ENCODE measurements at places on chromosomes 6 and 20. TPM values are rescaled to one million over a fixed set of nuclear protein-coding genes. Genes with fewer than 3 reads are reported as not detected.

DNA sequence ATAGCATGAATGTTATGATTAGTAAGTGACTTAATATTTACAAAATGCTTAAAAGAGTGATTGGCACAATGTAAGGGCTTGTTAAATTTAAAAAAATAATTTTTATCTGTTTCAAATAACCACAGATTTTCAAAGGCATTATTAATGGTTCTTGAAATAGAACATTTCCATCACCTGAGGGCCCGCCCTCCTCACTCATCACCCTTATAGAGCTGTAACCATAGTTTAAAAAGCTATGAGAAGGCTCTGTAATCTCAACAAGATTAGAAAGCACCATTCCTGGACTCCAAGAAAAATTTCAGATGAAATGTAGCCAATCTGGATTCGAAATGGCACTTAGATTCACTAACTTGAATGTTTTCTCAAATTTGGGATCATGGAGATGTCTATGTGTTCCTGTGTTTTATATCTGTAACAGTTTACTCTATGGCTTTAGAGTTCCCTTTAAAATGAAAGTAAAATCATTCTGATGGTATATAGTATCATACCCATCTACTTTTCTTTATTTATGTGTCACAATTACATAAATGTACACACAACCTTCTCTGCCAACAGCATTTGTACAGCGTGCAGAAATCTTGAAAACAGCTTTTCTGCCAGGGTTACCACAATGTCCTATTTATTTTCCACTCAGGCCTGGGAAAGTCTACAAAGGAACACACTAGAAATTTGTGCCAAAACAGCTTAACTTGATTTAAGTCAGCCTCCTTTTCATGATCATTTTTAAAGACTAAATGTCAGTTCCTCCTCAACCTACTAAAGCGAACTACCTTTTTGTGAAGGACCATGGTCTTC, 207.7 kb downstream of the TBX18 start:
- DNase-seq = no peak

- no peak for DNase-seq
Observed at GRCh38 chr6:56650191-56650590, 7.5 kb upstream of the DST start.

- DNase-seq = no peak
Observed at GRCh38 chr20:12594410-12595088, 414.2 kb upstream of the SPTLC3 start.

DNA sequence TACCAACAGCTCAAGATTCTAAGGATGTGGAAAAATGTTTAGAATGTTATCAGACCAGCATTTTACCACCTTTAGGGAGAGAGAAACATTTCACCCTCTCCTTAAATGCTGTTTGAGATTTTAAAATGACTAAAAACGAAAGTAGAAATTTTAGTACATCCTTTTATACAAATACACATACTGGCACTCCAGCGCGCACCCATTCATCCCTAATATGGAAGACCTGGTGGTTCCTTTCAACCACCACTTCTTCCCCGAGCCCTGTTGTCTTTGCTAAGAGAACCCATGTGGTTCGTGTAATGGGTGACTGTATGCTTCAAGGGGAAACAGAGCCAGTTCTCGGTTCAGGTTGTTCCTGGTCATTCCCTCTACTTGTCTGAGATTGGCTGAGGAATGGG, 21.3 kb downstream of the SPATA2 start:
- no peak for DNase-seq

- no peak for DNase-seq
Observed at GRCh38 chr6:136077834-136078576, 172.1 kb downstream of the MTFR2 start.

DNA sequence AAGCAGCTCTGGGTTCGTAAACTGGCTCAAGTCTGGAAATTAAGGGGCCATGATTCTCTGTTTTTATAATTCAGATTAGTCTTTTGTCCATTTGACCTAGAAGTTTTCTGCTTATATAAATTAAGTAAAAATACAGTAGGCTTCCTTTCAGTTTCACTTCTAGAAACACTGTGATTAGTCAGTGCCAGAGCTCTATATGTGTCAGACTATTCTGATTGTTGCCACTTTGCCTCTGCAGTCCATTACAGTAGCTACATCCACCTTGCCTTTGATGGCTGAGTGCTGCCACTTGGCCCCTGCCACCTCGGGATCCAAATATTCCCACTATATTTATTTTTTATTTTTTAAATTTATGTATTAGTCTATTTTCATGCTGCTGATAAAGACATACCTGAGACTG, 7.9 kb downstream of the ZC2HC1B start:
- no peak for DNase-seq

- DNase-seq = no peak
Observed at GRCh38 chr6:145110109-145110508, 625.2 kb downstream of the EPM2A start.

- peak; percentile 65 for DNase-seq
Observed at GRCh38 chr20:33791959-33792597, 19.1 kb upstream of the CHMP4B start.

DNA sequence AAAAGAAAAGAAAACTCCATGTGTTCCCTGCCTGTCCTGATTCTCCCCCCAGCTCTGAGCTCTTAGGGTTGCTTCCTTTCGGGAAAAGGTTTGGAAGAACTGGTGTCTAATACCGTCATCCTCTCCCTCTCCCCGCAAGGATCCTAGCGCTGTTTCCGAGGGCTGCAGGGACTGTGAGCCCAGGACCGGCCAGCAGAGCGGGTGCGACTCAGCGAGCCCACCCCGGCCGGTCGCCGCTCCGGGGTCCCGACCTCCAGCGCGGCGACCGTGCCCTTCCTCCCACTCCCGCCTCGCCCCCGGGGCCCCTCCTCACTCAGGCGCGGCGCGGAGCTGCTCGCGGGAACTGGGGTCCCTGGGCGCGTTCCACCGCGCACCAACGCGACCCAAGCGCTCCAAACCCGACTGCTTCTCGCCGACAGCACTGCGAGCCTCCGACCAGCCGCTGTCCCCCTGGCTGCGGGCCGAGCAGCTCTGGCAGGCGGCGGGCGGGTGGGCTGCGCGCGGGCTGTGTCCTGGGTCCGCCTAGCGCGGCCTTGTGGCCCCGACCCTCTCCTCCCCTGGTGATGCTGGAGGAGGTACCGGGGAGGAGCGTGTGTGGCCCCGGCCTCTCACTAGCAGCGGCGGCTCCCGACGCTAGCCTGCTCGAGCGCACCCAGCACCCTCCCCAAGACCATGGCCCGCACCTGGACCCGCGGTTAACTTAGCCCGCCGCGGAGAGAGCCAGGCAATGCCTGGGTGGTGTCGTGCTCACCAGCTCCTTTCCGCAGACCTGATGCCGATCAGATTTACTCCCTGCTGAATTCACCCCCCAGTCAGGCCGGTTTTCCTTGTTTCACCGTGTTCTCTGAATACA, at the start of gene PLA2G7:
Gene PLA2G7 (minus strand): TSS at position 509 of the 853 bp plus-strand sequence. CDS start 12,484 bp downstream, outside the sequence.
- DNase-seq = peak; percentile 29

DNA sequence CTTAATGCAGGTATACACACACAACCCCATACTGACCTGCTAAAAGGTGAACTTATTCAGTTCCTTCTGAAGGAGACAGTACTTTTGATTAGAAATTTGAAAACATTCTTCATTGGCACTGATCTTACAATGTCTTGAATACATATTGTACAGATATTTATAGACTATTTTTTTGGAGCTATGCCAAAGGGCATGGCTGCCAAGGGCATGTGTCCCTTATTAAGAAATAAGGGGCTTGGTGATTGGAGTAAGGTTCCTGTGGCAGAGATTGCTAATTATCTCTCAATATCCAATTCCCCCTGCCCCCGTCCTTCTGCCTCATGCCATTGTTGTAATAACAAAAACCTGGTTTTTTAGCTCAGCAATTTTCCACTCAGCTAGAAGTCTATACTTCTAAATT, 355.9 kb downstream of the FARS2 start:
- DNase-seq = no peak

- DNase-seq = no peak
Observed at GRCh38 chr6:105374010-105374420, 28.9 kb downstream of the PREP start.

- DNase-seq = no peak
Observed at GRCh38 chr6:44286285-44286565, 16.0 kb downstream of the TMEM151B start.

DNA sequence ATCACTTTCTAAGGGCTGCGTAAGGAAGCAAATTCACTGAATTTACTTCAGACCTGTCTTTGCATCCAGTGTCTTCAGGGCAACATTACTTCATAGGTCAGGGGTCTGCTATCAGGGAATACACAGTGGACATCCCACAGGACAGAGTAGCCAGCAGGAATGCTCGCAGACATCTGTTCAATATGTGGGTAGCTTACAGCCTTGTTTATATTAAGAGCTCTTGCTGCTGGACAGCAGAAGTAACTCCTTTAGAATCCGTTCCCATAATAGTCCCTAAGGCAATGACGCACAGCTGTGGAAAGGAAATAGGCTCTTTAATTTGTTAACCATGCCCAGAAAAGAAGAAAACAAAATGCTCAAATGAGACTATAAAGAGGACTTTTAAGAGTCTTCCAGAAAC, 198.7 kb downstream of the MOXD1 start:
- DNase-seq = no peak

GRCh38 chr20:49285233-49285668, 7.4 kb upstream of the ZNFX1 start:
- DNase-seq = no peak

DNA sequence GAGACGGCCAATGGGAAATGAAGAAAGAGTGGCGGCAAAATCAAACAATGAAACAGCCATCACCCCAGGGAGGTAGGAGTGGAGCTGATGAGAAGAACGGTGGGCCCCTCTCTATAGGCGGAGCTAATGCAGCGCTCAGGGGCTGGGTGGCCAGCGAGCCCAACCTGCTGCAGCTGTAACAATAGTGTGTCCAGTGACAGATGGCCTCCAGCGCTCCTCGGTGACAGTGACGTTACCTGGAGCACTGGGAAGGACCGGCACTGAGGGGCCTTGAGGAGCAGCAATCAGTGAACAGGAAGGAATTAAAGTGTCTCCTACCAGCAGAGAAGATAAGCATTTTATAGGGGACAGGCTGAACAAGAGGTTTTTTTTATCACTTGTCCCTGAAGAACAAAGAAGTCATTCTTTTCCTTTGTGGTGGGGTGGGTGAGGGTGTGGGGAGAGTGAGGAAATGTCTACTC, 81.6 kb downstream of the FOXA2 start:
- DNase-seq = peak; percentile 87

- no peak for DNase-seq
Observed at GRCh38 chr6:118606858-118607257, 44.5 kb downstream of the CEP85L start.

DNA sequence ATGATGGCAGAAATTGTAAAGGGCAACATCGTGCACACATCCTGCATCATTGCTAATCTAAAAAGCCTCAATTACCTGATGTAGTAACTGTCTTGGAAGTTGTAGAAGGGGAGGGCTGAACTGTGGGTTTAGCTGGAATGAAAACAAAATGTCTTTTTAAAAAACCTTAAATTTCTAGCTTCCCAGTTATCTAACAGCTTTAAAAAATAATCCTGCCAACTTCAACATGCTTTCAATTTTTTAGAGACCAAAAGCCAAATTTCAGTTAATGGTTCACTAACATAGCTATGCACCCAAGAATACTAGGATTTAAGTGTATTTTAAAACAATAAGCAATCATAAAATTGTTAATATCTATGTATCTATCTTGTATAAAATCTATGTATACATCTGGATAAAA, 11.9 kb downstream of the CD164 start:
- no peak for DNase-seq

DNA sequence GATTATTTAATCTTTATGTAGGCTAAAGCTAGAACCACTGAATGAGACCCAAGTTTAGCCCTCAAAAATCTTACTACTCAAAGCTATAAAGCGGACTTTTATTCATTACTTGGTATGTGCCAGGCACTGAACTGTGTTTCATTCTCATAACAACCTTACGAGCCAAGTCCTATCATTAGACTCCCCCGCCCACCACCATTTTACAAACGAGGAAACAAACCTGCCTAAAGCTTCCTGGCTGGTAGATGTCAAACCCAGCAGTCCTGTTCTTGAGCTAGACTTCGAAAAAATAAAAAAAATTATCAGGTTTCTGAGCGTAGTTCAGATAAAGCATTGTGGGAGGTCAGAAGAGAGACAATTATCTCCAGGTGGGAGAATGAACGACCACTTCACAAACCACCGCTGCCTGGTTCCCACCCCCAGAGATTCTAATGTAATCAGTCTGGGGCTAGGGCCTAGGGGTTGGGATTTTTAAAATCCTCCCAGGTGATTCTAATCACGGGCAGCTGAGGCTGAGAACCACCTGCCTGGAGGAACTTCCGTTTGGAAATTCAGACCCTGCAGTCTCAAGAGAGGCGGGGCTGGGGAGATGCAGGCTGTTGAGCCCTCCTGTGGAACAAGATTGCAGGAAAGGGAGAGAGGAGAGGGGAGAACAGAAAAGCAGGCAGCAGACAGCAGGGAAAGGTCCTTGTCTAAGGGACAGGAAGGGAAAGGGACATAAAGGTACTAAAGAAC, 8.6 kb downstream of the ADTRP start:
- DNase-seq = no peak

- no peak for DNase-seq
Observed at GRCh38 chr6:34601706-34602105, 45.6 kb upstream of the SPDEF start.

GRCh38 chr6:53492860-53493634, 51.9 kb downstream of the GCLC start:
- no peak for DNase-seq

DNA sequence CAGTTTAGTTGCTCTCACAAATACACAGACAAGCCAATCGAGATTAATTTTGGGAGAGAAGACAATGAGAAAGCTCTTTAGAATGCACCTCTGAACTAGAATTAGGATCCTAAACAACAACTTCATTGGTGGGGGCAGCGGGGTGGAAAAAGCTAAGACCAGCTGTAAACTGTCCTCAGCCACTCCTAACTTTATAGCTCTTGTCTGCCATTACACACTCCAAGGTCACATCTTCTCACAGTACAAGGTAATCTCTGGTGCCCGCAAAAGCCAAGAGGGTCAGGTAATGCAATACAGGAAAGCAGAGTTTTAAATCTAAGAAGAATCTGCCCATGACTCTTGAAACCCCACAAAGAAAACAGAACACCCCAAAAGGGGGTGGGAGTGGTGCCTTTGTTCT, 17.8 kb upstream of the IL22RA2 start:
- no peak for DNase-seq

The UFL1 gene
- total RNA-seq = 23.9 TPM

The PRSS16 gene
- total RNA-seq = 32.9 TPM

The LPA gene
- total RNA-seq = not detected

The OPRL1 gene
- total RNA-seq = 0.15 TPM

The VWA7 gene
- 11.8 TPM for total RNA-seq

The PRDM1 gene
- 16.6 TPM for total RNA-seq

The OPN5 gene
- not detected for total RNA-seq

The GJA1 gene
- 6.5 TPM for total RNA-seq

The SLC12A5 gene
- total RNA-seq = 1.6 TPM

The SRSF12 gene
- 0.53 TPM for total RNA-seq

The TMC2 gene
- total RNA-seq = not detected

The MACROD2 gene
- total RNA-seq = 6.6 TPM

The DACT2 gene
- 2.5 TPM for total RNA-seq

The MAS1L gene
- not detected for total RNA-seq

The PBOV1 gene
- total RNA-seq = not detected

The ZC2HC1B gene
- total RNA-seq = not detected

The RCAN2 gene
- total RNA-seq = 9.8 TPM

The GPRC6A gene
- not detected for total RNA-seq

The INSM1 gene
- total RNA-seq = 5.5 TPM

The PAX1 gene
- total RNA-seq = not detected

The CALHM4 gene
- not detected for total RNA-seq

The MARCKS gene
- 223 TPM for total RNA-seq

The GPSM3 gene
- total RNA-seq = 5.6 TPM

The PRICKLE4 gene
- total RNA-seq = 4.7 TPM

The CDKN1A gene
- 383 TPM for total RNA-seq

The OXT gene
- total RNA-seq = not detected
